Suppressor macrophage treated with lipopolysaccharide for 1 hour (primary cell): ENCODE measurements at places on chromosomes 7 and 10.
A peak's percentile ranks its signal among the peaks of the same experiment; 100 is the strongest.

- DNase-seq = peak; percentile 1
These were observed 53.8 kb downstream of the PANK1 start for GRCh38 chr10:89591111-89591795.

- DNase-seq = no peak
These were observed 80.1 kb upstream of the RPA3 start for GRCh38 chr7:7798510-7798909.

DNA sequence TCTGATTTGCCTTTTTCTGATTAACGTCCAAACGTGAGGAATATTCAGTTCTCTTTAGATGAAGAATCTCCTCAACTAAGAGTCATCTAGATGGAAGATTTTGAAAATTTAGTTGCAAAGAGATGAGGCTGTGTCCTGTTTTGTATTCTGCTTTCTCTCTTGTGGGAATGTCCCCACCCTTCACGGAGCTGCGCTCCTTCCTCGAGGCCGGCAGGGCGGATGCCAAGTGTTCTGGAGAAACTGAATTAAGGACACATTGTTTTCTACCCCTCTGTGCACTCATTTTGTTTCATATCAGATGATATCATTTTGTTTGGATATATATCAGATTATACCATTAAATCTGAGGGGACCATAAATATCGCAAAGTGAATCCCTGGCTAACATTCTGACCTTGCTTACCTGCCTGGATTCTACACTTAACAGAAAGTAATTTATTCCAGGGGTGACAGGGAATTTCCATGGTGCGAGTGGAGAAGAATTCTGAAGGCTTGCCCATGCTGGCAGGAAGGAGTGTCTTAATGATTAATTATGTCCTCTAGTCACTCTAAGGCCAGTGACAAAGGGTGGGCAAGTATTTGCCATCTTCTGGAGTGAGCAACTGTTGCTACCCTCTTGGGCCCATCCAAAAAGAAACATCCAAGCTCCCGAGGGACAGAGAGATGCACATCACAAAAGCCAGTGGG is 47.9 kb upstream of the IGFBP3 start:
- no peak for DNase-seq

DNA sequence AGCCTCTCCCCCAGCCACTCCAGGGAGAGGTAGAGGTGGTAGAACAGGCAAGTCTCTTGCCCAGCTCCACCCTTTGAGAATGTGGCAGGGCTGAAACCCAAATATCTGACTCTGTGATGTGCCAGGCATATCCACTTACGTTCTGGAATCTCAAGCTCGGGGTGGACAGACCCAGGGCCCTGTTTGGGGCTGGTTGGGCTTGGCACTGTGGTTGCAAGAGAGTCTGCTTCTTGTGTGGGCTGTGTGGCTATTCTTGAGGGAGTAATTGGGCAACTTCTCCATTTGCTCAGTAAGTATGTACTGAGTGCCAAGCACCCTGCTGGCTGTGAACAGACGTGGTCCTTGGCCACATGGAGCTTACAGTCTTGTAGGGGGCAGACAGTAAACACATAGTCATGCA is 4.7 kb downstream of the UBTD1 start:
- DNase-seq = peak; percentile 49

DNA sequence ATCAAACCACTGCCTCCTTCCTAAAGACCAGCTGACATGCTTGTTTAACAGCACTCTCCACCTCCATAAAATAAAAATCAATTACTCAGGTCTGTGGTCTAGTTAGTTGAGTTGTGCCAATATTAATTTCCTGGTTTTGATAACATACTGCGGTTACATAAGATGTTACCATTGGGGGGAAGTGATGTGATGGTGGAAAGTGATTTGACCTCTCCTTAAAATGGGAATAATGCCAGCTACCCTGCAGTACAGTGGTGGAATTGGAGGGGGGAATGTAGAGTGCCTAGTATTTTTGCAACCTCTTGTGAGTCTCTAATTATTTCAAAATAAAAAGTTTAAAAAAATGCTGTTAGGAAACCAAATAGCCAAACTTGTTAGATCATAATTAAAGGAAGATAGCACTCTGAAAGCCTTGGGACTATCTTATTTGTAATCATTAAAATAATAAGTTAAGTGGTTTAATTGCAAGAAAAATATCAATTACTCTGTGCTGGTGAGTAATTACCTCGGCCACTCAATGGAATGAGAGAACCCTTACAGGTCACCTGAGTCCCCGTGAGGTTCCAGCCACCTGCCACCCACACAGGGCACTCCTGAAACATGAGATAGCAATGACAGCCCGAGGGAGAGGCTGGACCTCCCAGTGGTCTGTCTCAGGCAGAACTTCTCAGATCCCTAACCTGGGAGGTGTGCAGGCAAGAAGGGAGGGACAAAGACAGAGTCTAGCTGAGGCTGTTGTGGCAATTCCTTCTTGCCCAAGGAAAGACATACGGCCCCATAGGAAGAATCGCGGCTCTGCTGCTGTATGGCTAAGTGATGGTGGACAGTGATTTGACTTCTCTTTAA is 94.1 kb downstream of the SH3PXD2A start:
- no peak for DNase-seq

DNA sequence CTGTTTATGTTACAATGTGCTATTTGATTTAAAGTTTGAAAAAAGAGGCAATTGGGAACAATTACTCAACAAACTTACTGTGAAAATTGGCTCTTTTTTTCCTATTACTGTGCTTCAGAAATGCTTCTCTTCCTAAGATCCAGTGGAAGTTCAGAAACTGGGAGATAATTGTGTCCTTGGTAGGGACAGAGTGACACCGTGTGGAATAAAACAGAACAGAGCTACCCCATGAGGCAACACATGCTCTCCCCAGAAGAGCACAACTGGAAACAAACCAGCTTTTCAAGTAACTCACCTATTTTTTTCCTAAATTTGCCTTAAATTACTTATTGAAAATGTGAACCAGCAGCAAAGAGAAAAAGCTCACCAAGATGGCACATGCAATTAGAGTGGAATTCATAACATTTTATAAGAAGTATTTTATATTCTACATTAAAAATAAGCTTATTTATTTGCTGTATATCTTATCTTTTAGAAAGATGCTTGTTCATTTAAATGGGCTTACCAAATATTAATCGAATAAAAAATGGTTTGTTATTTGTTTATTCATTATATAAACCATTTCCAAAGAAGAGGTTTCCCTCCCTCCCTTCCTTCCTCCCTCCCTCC is 346.1 kb upstream of the ANKRD30A start:
- no peak for DNase-seq

GRCh38 chr7:8254215-8254614 is 7.8 kb downstream of the ICA1 start:
- no peak for DNase-seq
